Stimulated activated CD4-positive, alpha-beta T cell treated with anti-CD3 and anti-CD28 coated beads, Interleukin-15, amount 100 ng/mL, for 1 hour (primary cell): ENCODE measurements at places on chromosomes 6 and 20.

DNA sequence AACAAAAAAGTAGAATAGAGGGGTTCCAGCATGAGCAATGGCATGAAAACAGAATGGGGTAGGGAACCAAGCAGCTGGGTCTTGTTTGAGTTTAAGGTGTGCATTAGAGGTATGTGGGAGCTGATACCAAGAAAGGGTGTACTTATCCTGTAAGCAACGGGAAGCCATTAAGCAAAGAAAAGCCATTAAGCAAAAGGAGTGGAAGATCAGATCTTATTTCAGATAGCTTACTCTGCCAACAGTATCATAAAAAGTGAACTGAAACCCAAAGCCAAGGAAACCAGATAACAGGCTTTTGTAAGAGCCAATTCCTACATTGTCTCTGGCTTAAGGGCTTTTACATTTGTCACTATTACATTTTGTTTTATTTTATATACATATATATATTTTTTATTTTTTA lies 21.3 kb upstream of the BEND6 start:
- no peak for DNase-seq

DNA sequence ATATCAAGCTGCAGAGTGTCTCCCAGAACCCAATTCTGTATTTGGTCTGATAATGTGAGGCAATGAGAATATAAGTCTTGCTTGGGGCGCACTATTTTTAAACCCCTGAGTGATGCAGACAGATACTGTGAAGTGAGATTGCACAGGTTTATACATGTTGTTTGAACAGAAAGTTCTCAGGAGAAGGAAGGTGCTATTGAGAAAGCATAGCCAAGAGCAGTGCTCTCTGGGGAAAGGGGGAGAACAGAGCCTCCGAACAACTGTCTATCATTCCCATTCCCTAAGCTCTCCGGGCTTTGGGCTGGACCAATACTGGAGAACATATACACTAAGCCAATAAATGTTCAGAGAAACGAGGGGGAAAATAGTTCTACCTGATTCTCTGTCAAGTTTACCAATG lies 75.8 kb downstream of the PERP start:
- DNase-seq, result no peak

- no peak for DNase-seq
Observed at GRCh38 chr6:159086033-159086618, 41.3 kb upstream of the TAGAP start.

DNA sequence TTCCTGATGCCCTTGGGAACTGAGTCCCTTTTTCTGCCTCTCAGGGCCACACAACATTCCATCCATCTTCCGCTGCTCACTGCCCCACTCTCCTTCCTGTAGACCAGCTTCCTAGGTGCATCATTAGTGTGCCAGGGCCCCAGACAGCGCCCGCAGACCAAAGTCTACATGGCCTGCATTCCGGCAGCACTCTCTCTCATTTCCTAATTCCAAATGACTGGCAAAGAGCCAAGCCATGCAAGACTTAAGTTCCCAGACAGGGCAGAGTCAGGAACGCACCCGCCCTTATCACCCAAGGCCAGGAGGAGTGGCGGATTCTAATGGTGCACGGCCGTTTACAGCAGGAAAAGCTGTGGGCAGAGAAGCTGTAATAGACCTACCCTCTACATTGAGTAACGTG lies 159.8 kb upstream of the ARID1B start:
- no peak for DNase-seq

- DNase-seq, result no peak
Observed at GRCh38 chr6:156683821-156684220, 93.4 kb upstream of the ARID1B start.

DNA sequence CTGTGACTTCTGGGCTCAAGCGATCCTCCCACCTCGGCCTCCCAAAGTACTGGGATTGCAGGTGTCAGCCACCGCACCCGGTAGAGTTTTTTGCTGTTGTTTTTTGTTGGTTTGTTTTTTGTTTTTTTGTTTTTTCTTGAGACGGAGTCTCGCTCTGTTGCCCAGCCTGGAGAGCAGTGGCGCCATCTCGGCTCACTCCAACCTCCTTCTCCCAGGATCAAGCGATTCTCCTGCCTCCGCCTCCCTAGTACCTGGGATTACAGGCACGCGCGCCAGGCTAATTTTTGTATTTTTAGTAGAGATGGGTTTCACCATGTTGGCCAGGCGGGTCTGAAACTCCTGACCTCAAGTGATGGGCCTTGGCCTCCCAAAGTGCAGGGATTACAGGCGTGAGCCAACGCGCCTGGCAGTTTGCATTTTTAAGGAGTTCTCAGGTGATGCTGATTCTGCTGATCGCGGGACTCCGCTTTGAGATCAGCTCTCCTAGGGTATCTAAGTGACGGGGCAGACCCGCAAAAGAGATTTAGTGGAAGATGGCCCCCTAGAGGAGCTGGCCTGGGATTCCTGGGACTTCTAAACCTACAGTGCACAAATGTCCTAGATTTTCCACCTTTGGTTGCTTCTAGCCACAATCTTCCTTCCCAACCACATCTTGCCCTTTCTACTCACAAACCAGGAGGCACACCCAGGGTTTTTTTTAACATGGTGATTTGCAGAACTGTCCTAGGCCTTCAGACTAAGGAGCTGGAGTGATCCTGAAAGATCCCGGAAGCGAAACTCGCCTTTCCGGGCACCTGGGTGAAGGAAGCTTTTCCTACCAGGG lies 45.2 kb downstream of the DPPA5 start:
- DNase-seq, result no peak

DNA sequence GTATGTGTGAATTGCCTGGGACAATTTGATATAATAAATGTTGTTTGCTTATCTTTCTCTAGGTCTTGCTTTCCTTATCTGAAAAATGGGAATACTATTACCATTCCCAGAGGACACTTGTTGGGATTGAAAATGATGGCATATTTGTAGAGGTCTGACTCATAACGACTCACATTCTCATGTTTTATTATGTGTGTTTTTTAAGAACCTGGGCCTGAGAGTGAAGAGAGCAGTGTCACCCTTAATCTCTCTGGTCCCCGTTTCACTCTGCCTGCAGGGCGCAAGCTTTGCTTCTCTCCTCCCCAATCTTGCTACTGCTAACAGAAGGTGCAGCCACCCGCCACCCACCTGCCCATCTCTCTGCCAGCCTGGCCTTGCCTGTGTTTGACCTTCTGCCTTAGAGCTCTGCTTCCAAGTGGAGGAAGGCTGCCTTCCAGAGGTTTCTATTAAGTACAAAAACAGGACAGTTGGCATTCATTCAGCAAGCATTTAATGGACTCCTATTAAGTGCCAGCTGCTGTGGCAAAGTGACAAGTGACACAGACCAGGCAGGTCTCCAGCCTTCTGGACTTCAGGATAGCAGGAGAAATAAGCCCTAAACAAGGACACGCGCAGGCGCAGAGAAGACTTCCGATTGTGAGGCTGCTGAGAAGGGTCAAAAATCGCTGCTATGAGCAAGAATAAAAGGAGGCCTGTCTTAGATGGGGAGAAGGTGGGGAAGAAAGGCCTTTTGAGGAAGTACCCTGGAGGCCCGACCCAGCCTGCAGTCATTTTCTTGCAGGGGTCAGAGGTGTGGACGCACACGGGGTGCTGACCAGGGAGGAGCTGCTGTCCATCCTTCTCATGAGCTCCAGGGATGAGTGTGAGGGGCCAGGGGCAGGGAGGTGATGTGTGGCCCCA lies 112.5 kb downstream of the JPH2 start:
- no peak for DNase-seq

DNA sequence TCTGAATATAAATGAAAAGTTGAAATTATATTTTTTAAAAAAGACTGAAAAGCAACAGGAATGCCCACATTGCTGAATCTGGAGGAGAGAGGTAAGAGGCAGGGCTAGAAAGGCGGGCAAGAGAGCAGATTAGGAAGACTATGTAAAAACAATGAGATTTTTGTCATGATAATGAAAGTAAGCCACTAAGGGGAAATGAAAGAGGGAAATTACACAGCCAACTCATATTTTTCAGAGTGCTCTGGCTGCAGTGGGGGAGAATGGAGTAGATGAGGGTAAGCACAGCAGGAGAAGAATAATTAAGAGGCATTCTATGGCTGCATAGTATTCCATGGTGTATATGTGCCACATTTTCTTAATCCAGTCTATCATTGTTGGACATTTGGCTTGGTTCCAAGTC lies 281.9 kb downstream of the PKHD1 start:
- no peak for DNase-seq
